Transverse colon (tissue), 4 donors: ENCODE measurements at places on chromosomes 2 and 18. TPM values are rescaled to one million over a fixed set of nuclear protein-coding genes. Genes with fewer than 3 reads are reported as not detected.
A peak's percentile ranks its signal among the peaks of the same experiment; 100 is the strongest.

The TRIM54 gene
- total RNA-seq: 0.40 TPM

The ANTXR1 gene
- total RNA-seq: 7.1 TPM

The TMEM185B gene
- 23.2 TPM for total RNA-seq

DNA sequence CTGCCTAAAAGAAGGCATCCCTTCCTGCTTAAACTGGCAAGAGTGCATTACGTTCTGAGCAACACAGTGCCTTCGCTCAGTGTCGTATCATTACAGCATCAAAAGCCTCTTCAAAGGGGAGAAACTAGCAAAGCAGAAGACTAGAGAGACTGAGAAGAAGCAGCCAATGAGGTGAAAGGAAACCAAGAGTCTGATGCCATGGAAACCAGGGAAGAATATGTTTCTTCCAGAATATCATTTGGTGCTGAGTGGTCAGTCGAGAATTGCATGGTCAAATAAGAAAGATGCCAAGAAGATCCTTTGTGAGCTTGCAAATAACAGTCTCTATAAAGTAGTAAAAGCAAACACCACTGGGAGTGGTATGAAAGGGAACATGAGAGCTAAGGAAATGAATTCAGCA, 312.1 kb upstream of the CHST9 start:
- H3K27ac ChIP-seq: no peak overlapping the region
- no peak for DNase-seq
- no peaks in the 10 kb centered on the region for H3K36me3 ChIP-seq
- H3K27me3 ChIP-seq: no peaks in the 10 kb centered on the region
- no peak overlapping the region for H3K4me3 ChIP-seq

DNA sequence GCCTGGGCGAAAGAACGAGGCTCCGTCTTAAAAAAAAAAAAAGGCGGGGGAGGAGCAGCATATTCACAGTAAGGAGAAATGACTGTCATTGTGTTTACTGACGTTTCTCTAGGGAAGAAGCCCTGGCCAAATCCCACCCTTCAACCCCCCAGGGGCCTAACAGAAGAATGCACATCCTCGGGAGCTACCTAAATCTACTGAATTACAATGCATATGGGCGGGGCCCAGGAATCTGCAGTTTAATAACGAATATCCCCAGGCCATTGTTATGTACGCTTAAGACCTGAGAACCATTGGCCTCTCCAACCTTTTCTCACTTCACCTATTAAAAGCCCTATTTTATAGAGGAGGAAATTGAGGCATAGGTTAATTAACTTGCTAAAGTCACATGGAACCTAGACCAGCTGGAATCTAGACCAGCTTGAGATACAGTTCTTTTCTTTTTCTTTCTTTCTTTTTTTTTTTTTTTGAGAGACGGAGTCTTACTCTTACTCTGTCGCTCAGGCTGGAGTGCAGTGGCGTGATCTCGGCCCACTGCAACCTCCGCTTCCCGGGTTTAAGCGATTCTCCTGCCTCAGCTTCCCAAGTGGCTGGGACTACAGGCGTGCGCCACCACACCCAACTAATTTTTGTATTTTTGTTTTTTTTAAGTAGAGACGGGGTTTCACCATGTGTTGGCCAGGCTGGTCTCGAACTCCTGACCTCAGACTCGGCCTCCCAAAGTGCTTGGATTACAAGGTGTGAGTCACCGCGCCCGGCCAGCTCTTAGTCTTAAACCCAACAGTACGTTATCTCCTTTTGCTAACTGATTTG, 708 bp upstream of the RIF1 start:
- DNase-seq: no peak
- no peaks in the 10 kb centered on the region for H3K36me3 ChIP-seq
- peaks cover 9% of the 10 kb centered on the region for H3K4me1 ChIP-seq

- no peak for DNase-seq
- H3K27ac ChIP-seq: no peak overlapping the region
- H3K27me3 ChIP-seq: peaks cover 76% of the 10 kb centered on the region
- H3K4me1 ChIP-seq: peaks cover 17% of the 10 kb centered on the region
- H3K4me3 ChIP-seq: peak overlapping the region; percentile 36
Observed at GRCh38 chr2:86790134-86790675, 508 bp downstream of the CD8A start.

DNA sequence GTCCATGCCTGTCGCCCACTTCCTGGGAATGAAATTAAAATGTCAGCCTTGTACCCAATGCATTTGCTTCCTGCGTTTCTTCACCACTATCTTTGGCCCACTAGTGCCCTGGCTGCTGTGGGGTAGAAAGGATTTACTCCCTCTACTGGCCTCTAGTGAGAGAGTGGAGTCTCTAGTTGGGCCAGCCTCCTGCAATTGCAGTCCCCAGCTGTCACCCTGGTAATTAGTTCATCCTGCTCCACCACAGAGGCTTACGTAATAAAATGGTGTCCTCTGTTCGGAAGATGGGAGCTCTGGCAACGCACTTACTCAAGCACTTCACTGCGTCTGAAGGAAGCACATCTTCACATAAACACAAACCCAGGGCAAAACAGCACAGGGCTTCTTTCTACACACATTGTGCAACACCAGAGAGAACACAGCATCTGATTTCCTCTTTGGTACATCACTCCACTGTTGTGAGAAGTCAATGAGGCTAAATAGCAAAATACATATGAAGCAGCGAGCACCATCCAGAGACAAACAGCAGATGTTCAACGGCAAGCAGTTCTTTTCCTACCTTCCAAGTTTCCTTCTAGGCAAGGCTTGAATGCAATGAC, 274.6 kb downstream of the LRATD1 start:
- H3K4me3 ChIP-seq: no peak overlapping the region
- no peak overlapping the region for H3K27ac ChIP-seq
- H3K4me1 ChIP-seq: no peaks in the 10 kb centered on the region
- DNase-seq: no peak
- no peaks in the 10 kb centered on the region for H3K27me3 ChIP-seq

GRCh38 chr18:35508746-35509338, 11.1 kb upstream of the INO80C start:
- no peak overlapping the region for H3K4me3 ChIP-seq
- no peaks in the 10 kb centered on the region for H3K36me3 ChIP-seq
- no peak overlapping the region for H3K27ac ChIP-seq
- no peaks in the 10 kb centered on the region for H3K4me1 ChIP-seq

- H3K27me3 ChIP-seq: no peaks in the 10 kb centered on the region
- H3K27ac ChIP-seq: no peak overlapping the region
- no peak overlapping the region for H3K4me3 ChIP-seq
- no peak for DNase-seq
- H3K4me1 ChIP-seq: no peaks in the 10 kb centered on the region
Observed at GRCh38 chr2:18724371-18725145, 135.2 kb upstream of the NT5C1B start.

- no peaks in the 10 kb centered on the region for H3K36me3 ChIP-seq
- peaks cover 6% of the 10 kb centered on the region for H3K4me1 ChIP-seq
- H3K4me3 ChIP-seq: no peak overlapping the region
Observed at GRCh38 chr2:126802774-126803433, 95.8 kb upstream of the TEX51 start.

- peaks cover 21% of the 10 kb centered on the region for H3K4me1 ChIP-seq
- H3K36me3 ChIP-seq: no peaks in the 10 kb centered on the region
- H3K4me3 ChIP-seq: no peak overlapping the region
- no peaks in the 10 kb centered on the region for H3K27me3 ChIP-seq
- peak overlapping the region; percentile 74 for H3K27ac ChIP-seq
- DNase-seq: no peak
Observed at GRCh38 chr2:190511104-190511503, 23.4 kb downstream of the NEMP2 start.

DNA sequence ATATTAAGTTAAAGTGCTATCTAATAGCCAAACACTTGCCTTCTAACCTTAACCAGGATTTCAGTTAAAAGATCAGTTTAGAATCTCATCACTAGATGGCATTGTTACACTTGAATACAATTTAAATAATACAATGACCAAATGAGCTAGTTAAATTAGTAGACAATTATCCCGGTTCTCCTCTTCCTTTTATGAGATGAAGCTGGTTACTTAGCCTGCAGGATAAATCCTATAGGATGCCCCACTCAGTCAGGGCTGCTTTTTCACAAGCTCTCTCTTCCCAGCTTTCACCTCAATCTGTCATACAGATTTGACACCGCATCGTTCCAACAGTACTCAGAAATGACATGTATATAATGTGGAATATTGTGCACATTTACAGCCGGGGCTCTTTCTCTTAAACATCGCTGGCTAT, 678.8 kb downstream of the KCNJ3 start:
- no peaks in the 10 kb centered on the region for H3K36me3 ChIP-seq
- DNase-seq: no peak
- no peaks in the 10 kb centered on the region for H3K4me1 ChIP-seq
- no peak overlapping the region for H3K4me3 ChIP-seq

DNA sequence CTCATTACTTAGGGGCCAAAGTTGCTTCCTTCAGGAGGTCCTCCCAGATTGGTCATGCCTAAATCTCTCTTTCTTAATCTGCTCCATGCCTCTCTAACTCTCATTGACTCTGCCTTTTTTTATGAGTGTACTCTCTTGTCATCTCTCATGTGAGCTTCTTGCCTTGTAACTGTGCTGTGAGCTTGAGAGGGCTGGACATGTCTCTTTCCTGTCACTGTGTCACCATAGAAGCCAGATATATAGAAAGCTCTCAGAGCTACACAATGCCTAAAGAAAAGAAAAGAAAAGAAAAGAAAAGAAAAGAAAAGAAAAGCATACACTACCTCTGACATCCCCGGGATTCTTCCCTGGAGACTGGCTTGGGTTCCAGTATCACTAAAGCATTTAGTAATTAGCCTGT, 161.5 kb upstream of the SKOR2 start:
- no peak overlapping the region for H3K27ac ChIP-seq
- H3K36me3 ChIP-seq: no peaks in the 10 kb centered on the region
- DNase-seq: no peak
- H3K27me3 ChIP-seq: peaks cover 16% of the 10 kb centered on the region
- H3K4me3 ChIP-seq: no peak overlapping the region

- no peaks in the 10 kb centered on the region for H3K4me1 ChIP-seq
- no peak for DNase-seq
- H3K27ac ChIP-seq: no peak overlapping the region
- H3K4me3 ChIP-seq: no peak overlapping the region
Observed at GRCh38 chr2:62250239-62250638, 54.3 kb downstream of the B3GNT2 start.

DNA sequence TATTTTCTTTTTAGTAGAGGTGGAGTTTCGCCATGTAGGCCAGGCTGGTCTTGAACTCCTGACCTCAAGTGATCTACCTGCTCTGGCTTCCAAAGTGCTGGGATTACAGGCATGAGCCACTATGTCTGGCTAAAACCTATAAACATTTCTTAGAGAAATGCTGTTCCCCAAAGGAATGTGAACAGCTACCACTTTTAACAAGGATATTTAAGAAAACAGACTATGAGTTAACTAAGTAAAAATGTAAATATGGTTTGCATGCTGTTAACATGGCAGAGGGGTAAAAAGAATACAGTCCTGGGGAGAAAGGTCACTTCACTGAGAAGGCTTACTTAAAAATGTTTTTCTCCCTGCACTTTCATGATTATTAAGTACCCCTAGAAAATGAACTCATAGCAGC, 57.1 kb downstream of the SLC16A14 start:
- no peak overlapping the region for H3K27ac ChIP-seq
- H3K27me3 ChIP-seq: no peaks in the 10 kb centered on the region
- H3K4me1 ChIP-seq: peaks cover 7% of the 10 kb centered on the region
- H3K36me3 ChIP-seq: no peaks in the 10 kb centered on the region

DNA sequence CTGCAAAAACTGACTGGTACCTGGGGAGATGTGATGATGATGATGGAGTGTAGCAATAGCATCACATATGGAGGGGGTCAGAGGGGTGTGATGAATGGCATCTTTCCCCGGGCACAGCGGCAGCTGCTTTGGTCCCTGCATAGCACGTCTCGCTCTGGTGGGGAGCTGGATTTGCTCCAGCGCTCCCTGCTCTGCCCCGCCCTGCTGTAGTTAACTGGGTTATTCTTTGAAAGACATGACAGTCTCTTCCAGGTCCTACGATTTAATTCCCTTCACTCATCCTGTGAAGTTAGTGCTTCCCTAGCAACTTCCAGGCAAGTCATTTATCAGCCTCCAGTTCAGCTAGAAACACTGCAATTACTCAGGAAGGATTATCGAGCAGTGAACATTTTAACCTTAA, 463.1 kb downstream of the TSN start:
- no peaks in the 10 kb centered on the region for H3K27me3 ChIP-seq
- no peaks in the 10 kb centered on the region for H3K36me3 ChIP-seq
- no peaks in the 10 kb centered on the region for H3K4me1 ChIP-seq
- no peak overlapping the region for H3K4me3 ChIP-seq

DNA sequence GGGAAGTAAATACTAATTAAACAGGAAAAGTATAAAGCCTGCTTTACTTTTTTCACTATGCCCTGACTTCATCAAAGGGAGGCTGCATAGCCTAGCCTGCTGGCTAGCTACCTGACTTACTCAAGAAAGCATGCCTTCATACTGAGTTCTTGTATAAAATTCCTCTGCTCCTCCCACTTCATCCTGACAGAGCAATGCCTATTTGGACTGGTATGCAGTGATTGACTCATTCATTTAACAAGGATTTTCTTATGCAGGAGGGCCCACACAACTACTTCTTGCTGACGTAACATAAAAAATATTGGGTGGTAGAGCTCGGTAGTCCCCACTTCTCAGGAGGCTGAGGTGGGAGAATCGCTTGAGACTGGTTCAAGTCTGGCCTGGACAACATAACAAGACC, 70.5 kb downstream of the PRPF40A start:
- H3K4me1 ChIP-seq: no peaks in the 10 kb centered on the region
- H3K27ac ChIP-seq: no peak overlapping the region
- no peak overlapping the region for H3K4me3 ChIP-seq
- no peak for DNase-seq
- H3K36me3 ChIP-seq: no peaks in the 10 kb centered on the region
- no peaks in the 10 kb centered on the region for H3K27me3 ChIP-seq

- no peak for DNase-seq
- H3K36me3 ChIP-seq: no peaks in the 10 kb centered on the region
- no peak overlapping the region for H3K27ac ChIP-seq
- H3K4me1 ChIP-seq: no peaks in the 10 kb centered on the region
Observed at GRCh38 chr18:37282386-37283037, 283.1 kb downstream of the CELF4 start.

GRCh38 chr2:113021312-113021711, 16.1 kb downstream of the IL36A start:
- DNase-seq: no peak
- peaks cover 19% of the 10 kb centered on the region for H3K27me3 ChIP-seq
- no peaks in the 10 kb centered on the region for H3K4me1 ChIP-seq
- no peaks in the 10 kb centered on the region for H3K36me3 ChIP-seq

DNA sequence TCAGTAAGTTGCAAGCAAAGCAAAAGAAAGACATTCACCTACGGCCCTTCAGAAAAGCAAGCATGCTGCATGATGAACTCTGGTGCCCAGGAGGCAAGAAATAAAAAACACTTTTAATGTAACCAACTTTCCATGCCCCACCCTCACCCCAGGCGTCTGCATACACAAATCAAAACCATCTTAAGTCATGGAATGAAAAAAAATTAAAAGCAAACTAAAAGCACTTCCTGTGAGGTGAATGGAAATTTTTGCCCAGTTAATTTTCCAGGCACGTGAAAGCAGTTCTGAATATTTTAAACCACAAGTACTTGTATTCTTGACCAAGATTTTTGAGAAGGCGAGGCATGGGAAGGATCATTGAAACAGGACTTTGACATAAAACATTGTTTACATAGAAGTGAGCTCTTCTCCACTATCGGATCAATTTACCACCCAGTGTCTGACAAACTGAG, 2.5 kb upstream of the ICOS start:
- H3K4me3 ChIP-seq: no peak overlapping the region
- no peaks in the 10 kb centered on the region for H3K4me1 ChIP-seq
- H3K27ac ChIP-seq: no peak overlapping the region
